ENCODE measurements at places on chromosomes 7 and 10.

DNA sequence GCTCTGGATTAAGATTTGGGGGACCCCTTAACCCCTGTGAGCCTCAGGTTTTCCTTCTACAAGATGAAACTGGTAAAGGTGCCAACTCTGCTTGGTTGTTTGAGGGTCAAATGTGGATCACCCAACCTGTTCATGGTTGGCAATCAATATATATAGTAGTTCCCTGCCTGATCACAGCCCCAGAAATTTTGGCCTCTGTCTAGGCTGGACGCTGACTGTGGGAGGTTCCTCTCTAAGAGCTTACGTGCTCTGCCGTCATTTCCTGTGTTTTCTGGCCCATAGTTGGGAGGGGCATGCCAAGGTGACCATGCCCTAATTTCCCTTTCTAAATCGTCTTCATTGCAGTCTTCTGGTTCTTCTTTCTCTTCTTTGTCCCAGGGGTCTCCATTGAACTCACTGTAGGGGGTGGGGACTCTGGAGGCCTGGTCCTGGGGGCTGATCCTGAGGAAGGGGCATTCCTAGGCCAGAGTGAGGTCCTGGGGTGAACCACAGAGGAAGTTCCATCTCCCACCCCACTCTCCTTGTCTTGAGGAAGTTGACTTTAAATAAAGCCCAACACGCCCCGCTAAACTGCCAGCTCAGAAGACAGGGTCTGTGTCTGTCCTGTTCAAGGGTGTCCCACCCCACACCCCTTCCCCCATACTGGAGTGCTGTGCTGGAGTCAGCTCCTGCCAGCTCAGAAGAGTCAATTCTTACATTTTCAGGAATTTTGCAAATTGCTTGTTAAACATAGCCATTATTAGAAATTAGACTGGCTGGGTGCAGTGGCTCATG lies 98.9 kb upstream of the SDK1 start:
- no peak for DNase-seq

GRCh38 chr10:17626656-17627055 lies 9.5 kb upstream of the HACD1 start:
- DNase-seq: no peak

GRCh38 chr10:77285529-77286182 lies 352.0 kb downstream of the KCNMA1 start:
- DNase-seq: no peak

DNA sequence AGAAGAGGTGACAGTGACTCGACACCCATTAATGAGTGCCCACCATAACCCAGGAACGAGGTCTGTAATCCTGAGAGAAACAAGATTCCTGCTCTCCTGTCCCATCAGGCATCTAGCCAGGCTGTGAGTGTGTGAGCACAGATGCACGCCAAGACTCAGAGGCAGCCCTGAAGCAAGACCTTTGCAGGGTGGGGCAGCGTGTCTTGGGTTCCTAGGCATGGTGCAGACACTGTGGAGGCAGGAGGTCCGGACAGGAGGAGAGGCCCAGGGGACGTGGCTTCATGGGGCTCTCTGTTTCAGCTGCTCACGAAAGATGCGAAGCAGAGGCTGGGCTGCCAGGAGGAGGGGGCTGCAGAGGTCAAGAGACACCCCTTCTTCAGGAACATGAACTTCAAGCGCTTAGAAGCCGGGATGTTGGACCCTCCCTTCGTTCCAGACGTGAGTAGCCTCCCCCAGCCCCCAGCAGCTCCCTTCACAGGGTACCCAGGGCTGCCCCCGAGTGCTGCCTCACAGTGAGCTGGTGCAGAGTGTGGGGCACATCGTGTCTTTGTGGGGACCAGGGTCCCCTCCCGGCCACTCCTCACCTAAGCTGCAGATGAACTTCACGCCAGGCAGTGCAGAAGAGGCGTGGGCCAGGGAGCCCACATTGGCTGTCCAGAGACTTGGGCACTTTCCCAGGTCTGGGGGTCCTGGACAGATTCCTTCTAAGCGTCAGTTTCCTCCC lies 94.5 kb downstream of the RGS10 start:
- DNase-seq: no peak

GRCh38 chr10:127158662-127159061 lies 37.7 kb downstream of the INSYN2A start:
- DNase-seq: no peak

- DNase-seq: no peak
Observed at GRCh38 chr10:18687195-18687594, 28.0 kb downstream of the ARL5B start.

DNA sequence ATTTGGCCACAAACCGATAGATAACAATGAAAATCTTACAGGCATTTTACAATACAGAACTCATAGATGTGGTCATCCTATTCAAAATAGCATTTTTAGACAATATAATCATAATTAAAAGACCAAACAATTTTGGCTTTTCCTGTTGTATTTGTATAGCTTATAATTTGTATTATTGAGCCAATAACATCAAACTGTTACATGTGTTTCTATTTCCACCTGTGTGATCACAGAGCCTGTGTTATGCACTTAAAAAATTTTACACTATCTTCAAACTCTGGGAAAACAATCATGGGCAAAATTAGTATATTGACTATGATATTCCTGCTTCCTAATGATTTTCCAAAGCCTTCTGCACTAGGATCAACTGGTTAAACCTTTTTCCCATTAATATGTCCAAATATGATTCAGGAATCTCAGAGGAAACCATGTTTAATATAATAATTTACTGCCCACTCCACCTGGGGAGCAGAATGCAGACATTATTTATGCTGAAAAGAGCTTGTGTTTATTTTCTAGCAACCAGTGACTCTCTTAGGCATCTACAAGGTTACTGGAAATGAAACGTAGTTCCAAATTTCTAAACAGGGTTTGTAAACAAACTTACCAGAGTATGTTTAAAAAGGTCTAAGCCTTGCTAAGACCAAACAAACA lies 1.7 kb downstream of the RHOBTB1 start:
- no peak for DNase-seq

DNA sequence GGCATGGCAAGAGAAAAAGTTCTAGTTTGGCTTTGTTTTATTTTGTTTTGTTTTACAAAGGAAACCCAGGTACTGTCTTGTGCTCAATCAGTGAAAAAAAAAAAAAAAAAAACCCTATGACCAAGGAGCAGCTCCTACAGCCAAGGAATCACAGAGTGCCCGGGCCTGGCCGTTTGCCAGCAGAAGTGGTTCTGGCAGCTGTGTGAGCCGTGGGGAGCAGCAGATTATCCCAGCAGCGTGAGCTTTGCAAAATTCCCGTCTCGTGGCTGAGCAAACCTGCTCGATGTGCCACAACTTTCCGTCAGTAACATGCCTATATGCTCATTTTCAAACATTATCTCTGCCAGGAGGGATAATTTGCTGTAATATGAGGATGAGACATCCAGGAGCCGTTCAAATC lies 293.7 kb downstream of the POU6F2 start:
- DNase-seq: no peak

DNA sequence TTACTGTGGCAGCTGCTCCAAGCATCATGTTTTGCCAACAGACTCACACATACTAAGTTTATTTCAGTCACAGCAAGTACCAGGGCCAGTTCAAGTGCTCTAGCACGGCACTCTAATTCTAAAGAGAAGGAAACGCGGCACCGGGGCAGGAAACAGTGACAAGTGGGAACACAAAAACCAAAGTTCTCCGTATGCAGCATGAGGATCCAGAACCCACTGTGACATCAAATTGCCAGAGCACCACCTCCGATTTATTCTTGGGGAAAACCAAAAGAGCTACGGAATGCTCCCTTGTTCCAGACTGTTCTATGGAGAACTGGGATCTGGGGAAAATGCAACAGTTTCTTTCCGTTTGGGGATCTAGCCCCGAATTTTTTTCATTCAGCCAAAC lies 448 bp upstream of the PTER start:
- DNase-seq: no peak

DNA sequence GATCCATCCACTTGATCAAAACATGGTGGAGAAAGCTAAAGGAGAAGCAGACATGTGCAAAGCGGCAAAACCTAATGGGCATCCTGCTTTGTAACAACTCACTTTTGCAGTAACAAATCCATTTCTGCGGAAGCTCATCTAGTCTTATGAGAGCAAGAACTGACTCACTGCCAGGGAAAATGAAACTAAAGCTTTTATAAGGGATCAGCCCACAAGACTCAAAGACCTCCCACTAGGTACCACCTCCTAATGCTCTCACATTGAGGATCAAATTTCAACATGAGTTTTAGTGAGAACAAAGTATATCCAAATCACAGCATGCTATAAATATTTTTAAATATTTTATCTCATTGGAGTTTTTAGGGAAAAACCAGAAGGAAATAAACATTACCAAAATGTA lies 120.1 kb upstream of the GNAI1 start:
- no peak for DNase-seq

- no peak for DNase-seq
Observed at GRCh38 chr7:128204455-128204854, 36.6 kb upstream of the LEP start.

- no peak for DNase-seq
Observed at GRCh38 chr10:59400214-59400613, 37.9 kb upstream of the FAM13C start.

GRCh38 chr7:1457949-1458682 lies 1.2 kb downstream of the MICALL2 start:
- no peak for DNase-seq

DNA sequence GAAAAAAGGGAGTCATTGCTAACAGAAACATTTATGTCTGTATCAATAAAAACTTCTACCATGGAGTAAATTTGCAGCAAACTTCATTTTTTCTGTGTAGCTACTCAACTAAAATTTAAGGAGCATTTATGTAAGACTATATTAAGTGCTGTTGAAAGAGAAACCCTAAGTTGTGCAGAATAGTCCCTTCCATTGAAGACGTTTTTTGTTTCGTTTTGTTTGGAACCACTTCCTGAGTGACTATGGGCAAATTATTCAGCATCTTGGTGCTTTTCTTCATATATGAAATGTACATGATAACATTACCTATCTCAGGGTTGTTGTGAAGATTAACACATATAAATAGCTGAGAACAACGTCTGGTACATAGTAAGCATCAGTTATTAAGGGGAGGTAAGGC lies 24.3 kb downstream of the SEM1 start:
- no peak for DNase-seq

DNA sequence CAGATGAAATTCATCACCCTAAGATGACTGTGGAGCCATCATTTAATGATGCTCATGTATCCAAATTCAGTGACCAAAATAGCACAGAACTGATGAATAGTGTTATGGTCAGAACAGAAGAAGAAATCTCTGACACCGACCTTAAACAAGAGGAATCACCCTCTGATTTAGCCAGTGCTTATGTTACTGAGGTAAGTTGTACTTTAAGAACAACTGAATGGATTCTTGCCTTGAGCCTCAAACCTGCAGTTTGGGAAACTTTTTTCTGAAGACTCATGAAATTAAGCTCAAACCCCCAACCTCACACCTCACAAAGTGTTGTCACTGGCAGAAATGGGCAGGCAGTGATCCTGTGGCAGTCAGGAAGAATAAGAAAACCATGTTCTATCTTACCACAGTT lies 25.6 kb downstream of the TMEM243 start:
- DNase-seq: no peak

- DNase-seq: no peak
Observed at GRCh38 chr7:25543798-25544197, 315.5 kb upstream of the NPVF start.

Data from HS-27A (cell line).